B cell (primary cell): ENCODE measurements at places on chromosomes 1 and 21. TPM values are rescaled to one million over a fixed set of nuclear protein-coding genes. Genes with fewer than 3 reads are reported as not detected.

DNA sequence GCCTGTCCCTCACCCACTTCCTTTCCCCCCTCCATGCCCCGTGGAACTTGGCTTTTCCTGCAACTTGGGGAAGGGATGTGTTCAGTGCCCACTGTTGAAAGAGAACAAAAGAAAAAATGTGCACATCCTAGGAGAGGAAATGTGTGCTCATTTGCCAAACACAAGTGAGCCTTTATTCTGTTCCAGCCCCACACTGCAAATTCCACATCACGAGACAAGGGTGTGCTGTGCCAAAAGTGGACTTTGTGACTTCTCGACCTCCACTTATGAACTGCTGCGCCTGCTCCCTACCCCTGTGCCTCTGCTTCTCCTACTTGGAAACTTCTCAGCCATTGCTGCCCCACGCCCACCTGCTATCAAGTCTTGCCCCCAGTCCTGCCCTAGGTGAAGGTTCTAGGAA lies 97.0 kb upstream of the GRIK3 start:
- no peak for DNase-seq

TMPRSS2 gene
- total RNA-seq: not detected in 2 replicates

DNA sequence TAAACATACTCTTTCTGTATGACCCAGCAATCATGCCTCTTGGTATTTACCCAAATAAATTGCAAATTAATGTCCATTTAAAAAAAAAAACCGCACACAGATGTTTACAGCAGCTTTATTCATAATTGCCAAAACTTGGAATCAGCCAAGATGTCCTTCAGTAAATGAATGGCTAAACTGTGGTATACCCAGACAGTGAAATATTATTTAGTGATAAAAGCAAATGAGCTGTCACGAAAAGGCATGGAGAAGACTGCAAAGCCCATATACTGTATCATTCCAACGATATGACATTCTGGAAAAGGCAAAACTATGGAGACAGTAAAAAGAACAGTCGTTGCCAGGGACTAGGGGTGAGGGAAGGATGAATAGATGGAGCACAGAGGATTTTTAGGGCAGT lies 77.0 kb upstream of the FAM20B start:
- no peak for DNase-seq

RHD gene
- total RNA-seq: not detected in 2 replicates

GRCh38 chr1:91687452-91687851 lies 186.8 kb downstream of the CDC7 start:
- DNase-seq: no peak

- no peak for DNase-seq
These were observed 71.6 kb downstream of the USP25 start for GRCh38 chr21:15801352-15801863.

DNA sequence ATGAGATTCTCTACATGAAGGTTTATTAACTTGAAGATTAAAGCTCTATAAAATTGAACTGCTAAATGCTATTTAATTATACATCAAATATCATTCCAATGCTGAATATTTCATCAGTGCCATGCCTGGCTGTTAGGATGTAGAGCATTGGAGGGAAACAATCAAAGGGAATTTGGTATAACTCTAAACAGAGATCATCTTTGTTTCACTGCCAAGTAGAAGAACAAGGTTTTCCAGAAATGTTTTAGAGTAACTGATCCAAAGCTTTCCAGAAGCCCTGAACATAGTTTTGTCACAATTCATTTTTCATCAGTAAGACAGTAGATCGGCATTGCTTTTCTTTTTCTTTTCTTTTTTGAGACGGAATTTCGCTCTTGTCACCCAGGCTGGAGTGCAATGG lies 5.9 kb upstream of the DSTYK start:
- DNase-seq: no peak

- DNase-seq: no peak
These were observed 1265.1 kb downstream of the BRINP3 start for GRCh38 chr1:189212606-189213005.

GRCh38 chr1:26327956-26328362 lies 10.2 kb downstream of the CD52 start:
- no peak for DNase-seq

CR1 gene
- 36.7 and 40.0 TPM in 2 replicates for total RNA-seq

ARF1 gene
- total RNA-seq: 193 and 195 TPM in 2 replicates

GRCh38 chr1:51506537-51506936 lies 12.5 kb downstream of the EPS15 start:
- DNase-seq: peak; percentile 50

MASP2 gene
- not detected in 2 replicates for total RNA-seq

AMY1C gene
- total RNA-seq: not detected in 2 replicates

TNFAIP8L2 gene
- 14.9 and 17.6 TPM in 2 replicates for total RNA-seq

TRIM67 gene
- 0.05 TPM in 1 of 2 replicates, not detected in the other for total RNA-seq

DNA sequence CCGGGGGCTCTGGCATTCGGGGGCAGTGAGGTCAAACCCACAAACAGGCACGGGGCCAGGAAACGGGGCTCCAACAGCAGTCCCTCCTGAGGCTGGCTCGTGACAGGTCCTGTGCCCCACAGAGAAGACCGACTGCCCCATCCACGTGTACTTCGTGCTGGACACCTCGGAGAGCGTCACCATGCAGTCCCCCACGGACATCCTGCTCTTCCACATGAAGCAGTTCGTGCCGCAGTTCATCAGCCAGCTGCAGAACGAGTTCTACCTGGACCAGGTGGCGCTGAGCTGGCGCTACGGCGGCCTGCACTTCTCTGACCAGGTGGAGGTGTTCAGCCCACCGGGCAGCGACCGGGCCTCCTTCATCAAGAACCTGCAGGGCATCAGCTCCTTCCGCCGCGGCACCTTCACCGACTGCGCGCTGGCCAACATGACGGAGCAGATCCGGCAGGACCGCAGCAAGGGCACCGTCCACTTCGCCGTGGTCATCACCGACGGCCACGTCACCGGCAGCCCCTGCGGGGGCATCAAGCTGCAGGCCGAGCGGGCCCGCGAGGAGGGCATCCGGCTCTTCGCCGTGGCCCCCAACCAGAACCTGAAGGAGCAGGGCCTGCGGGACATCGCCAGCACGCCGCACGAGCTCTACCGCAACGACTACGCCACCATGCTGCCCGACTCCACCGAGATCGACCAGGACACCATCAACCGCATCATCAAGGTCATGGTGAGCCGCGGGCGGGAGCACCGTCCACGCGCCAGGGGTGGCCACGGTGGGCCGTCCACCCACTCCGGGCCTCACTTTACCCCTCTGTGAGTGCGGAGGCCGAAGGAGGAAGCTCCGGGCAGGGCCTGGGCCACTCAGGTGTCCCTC lies 14.2 kb downstream of the COL6A2 start:
- DNase-seq: no peak

DNA sequence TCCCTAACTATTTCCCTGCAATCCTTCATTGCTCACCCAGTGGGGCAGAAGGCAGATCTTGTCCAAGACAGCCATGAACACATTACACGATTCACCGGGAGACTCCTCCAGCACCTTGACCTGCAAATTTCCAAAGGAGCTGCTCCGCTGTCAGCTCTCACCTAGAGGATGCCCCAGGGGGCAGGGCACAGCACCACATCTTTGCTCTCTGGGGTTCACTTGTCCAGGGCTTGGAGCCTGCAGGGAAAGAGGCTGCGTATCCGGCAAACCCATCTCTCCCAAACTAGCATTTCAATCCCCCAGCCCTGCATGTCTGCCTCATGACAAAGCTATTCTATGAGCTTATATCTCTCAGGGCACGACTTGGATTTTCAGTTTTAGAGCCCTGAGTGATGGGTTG lies 35.1 kb upstream of the OLIG2 start:
- DNase-seq: no peak

GRCh38 chr1:65799601-65800000 lies 6.9 kb downstream of the PDE4B start:
- no peak for DNase-seq

DNA sequence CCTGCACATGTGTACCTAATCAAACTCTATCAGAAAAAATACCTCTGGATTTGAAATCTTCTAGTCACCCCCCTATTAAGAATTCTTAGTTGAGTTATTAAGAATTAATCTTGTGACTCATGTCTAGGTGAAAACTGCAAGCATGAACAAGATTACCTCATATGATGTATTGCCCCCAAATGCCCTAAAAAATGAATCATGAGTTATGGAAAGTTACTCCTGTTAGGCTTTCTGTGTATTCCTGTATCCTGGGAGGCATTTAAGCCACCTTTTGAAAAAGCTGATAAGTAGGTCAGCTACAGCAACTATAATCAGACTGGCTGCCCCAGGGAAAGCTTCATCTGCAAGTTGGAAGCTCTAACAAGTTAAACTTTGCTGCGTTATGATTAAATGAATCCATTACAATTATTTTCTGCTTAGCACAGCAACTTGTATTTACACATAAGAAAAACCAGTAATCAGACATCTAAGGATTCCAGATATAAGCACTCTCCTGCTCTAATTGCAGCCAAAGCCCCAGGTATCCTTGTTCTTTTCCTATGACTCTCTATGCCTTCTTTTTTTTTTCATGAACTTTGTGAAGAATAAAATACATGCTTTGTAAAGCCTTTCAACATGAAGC lies 147.7 kb downstream of the NTPCR start:
- DNase-seq: no peak

DNA sequence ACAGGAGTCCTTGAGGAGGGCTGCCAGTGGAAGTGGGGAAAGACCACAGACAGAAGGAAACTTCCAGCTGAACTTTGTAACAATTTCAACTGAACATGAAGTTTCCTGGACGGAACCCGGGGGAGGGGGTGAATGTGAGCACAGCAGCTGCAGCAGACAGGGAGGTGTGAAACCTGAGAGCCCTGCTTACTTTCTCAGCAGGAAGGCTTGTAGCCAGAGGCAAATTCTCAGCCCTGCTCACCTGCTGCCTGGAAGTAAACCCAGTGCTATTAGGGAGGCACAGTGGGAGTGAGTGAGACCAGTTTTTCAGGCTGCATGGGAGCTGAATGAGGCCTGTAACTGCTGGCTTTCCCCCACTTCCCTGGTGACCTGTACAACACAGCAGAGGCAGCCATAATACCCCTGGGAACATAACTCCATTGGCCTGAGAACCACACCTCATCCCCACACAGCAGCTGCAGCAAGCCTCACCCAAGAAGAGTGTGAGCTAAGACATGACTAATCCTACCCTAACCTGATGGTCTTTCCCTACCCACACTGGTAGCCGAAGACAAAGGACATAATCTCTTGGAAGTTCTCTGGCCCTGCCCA lies 9.6 kb upstream of the SPRR2F start:
- DNase-seq: no peak

DNA sequence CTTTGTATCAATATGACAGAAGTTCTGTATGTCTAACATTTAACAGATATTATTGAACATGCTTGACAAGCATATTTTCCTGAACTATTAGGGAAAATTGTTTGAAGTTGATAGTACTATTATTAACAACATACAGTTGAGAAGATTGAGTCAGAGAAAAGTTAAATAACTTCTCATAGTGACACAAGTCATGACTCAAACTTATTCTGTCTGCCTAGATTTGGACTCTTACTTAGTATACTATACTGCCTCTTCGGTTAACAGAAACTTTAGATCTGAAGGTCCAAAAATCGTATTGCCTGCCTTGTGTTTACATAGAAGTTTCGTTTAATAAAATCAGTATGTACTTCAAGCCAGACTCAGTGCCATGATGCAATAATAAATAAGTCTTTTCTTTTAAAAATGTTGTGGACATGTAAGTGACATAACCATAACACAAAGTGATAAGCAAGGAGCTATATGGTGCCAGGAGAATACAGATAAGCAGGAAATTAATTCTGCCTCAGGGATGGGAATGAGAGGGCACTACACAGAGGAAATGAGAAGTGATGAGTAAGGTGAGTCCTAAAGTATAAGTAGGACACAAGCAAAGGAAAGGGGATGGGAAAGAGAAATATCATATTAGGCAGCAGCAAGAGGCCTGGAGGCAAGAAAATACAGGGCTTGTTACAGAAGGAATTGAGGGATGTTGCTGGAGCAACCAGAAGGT lies 48.1 kb downstream of the LHX9 start:
- DNase-seq: no peak

DNA sequence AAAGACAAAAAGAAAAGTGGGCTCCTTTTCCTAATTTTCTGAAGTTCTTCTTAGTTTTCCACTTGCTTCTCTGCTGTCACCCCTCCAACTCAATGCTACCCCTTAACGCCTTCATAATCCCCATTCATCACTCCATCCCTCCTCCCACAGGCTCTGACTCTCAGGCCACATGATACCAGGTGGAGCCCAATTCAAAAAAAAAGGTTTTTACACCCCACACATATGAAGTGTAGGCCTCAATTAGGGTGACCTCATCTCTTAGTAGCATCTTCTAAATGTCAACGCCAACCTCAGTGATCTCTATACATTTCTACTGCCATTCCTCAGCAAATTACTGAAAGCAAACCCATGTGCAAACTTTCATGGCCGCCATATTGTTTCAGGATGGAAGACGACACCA lies 6.4 kb downstream of the SSBP3 start:
- no peak for DNase-seq

G0S2 gene
- not detected in 2 replicates for total RNA-seq

- DNase-seq: no peak
These were observed 11.8 kb upstream of the PGD start for GRCh38 chr1:10386761-10387676.

- no peak for DNase-seq
These were observed 5.0 kb downstream of the TAF5L start for GRCh38 chr1:229620876-229621275.

DNA sequence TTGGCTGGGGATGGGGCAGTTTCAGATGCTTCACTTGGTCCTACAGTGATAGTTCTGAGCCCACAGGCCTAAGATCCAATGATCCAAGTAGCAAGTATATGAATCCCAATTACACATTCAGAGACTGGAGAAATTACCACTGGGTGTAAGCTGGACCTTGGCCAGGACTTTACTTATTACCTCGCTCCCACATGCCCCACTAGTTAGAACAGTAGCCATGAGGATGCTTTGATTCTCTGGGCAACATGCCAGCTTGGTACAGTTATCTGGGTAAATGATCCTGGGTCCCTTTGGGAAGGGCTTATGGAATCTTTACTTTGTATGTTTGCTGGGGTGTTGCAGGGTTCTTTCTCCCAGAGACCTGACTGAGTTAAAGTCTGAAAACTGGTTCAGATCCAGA lies 5.0 kb upstream of the FCAMR start:
- DNase-seq: no peak

PDPN gene
- total RNA-seq: 0.27 TPM in 1 of 2 replicates, not detected in the other

SYT14 gene
- total RNA-seq: not detected in 2 replicates

CR1L gene
- total RNA-seq: 0.59 TPM in 1 of 2 replicates, not detected in the other

USP1 gene
- 32.5 and 32.7 TPM in 2 replicates for total RNA-seq

DNA sequence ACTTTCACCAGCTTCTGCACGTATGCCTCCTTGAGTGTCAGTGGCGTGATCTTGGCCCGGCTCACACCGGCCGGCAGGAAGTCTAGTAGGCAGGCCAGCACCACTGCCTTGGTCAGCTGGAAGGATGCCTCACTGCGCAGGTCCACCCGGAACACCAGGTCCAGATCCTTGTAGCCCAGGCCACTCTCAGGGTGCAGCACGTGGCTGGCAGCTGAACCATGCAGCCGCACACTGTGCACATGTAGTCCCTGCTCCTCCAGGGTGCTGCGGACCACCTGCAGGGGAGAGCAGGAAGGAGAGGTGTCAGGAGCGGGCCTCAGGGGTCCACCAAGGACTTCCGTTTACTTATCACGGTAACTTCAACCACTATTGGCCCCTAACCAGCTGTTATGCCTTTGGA lies 6.0 kb downstream of the TENT5B start:
- no peak for DNase-seq

OR2AK2 gene
- total RNA-seq: 0.39 and 0.61 TPM in 2 replicates

INSRR gene
- not detected in 2 replicates for total RNA-seq
